ENCODE measurements at places on chromosomes 16 and 17.

DNA sequence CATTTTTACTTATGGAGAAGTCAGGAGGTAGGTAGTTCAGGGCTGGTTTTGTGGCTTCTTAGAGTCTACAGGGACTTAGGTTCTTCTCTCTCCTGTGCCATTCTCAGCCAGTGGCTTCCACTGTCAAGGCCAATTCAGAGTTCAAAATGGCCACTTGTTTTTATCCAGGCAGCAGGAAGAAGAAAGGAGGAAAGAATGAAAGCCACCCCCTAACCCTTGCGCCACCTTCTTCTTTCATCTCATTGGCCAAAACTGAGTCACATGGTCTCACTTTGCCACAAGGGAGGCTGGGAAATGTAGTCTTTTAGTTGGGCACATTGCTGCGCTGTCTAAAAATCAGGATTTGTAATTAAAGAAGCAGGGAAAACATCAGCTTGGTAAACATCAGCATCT lies 60.8 kb upstream of the MED9 start:
- DNase-seq = no peak

DNA sequence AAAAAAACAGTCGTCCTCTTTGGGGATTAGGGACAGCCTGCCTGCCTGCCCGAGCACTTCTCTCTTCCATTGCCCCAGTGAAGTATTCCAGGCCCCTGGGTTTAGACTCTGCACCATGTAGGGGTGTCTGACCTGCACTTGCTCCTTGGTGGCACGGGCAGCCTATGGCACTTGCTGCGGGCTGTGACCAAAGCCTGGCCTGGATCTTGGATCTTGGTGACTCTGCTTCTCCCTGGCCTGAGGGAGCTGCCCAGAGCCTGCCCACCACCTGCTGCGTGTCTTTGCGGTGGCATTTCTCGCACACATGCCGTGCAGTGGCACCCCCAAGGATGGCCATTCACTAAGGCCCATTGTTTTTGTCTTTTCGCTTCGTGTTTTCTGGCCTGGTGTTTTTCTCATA lies 6.1 kb upstream of the STH start:
- DNase-seq = no peak

DNA sequence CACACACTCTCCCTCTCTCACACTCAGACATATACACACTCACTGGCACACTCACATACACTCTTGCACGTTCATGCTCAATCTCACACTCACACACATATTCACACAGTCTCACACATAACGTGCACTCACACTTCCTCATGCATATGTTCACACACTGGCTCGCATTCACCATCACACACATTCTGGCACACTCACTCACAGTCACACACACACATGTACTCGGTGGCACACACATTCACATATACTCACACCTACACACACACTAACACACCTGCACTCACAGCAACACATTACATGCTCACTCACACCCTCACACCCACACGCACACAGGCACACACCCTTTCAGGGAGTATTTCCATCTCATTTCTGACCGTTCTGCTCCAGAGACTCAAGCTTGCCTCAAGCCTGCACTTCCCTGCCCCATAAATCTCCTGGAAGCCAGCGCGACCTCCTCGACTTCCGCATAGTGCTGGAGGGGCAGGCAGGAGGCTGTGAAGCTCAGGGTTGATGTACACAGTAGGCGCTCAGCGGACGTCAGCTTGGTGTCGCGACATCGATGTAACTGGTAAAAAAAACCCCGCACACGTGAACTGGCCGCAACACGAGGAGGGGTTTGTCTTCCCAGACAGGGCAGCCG lies 66.7 kb upstream of the FOXF1 start:
- no peak for DNase-seq

GRCh38 chr17:1056761-1057160 lies 59.8 kb downstream of the TIMM22 start:
- no peak for DNase-seq

- DNase-seq = no peak
Observed at GRCh38 chr17:28514561-28515002, 8.4 kb downstream of the FOXN1 start.

GRCh38 chr17:36939052-36939801 lies 2.0 kb downstream of the LHX1 start:
- DNase-seq = no peak

- no peak for DNase-seq
Observed at GRCh38 chr17:17886726-17887125, 49.9 kb upstream of the SREBF1 start.

GRCh38 chr17:67093348-67093747 lies 49.0 kb downstream of the CACNG1 start:
- no peak for DNase-seq

DNA sequence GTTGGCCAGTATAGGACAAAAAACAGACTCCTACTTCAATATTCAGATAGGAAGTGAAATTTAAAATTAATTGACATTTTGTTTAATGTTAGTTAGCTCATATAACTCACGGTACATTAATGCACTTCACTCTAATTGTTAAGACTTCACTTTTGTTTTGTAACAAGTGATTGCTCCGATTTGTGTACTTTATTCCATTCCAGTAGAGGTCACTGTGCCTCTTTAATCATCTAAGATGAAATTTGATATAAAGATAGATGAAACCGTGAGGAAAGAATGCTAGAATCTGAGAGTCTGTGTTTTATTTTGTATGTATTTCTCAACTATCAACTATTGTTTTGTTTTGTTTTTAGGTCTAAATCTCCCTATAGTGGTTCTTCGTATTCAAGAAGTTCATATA lies 29.0 kb downstream of the RBBP6 start:
- DNase-seq = no peak

- peak; percentile 40 for DNase-seq
Observed at GRCh38 chr17:27810211-27810901, 10.0 kb upstream of the NOS2 start.

- DNase-seq = no peak
Observed at GRCh38 chr17:36544044-36544306, 744 bp upstream of the GGNBP2 start.

DNA sequence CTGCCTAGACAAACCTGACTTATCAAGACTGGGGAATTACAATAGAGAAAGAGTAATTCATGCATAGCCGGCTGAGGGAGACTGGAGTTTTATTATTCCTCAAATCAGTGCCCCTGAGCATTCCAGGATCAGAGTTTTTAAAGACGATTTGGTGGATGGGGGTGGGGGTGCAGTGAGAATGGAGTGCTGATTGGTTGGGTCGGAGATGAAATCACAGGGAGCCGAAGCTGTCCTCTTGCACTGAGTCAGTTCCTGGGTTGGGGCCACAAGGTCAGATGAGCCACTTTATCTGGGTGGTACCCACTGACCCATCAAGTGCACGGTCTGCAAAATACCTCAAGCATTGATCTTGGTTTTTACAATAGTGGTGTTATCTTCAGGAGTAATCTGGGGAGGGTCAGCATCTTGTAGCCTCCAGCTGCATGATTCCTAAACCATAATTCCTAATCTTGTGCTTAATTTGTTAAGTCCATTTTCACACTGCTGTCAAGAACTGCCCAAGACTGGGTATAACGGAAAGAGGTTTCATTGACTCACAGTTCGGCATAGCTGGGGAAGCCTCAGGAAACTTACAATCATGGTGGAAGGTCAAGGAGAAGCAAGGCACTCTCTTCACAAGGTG lies 69.6 kb downstream of the MARF1 start:
- no peak for DNase-seq

DNA sequence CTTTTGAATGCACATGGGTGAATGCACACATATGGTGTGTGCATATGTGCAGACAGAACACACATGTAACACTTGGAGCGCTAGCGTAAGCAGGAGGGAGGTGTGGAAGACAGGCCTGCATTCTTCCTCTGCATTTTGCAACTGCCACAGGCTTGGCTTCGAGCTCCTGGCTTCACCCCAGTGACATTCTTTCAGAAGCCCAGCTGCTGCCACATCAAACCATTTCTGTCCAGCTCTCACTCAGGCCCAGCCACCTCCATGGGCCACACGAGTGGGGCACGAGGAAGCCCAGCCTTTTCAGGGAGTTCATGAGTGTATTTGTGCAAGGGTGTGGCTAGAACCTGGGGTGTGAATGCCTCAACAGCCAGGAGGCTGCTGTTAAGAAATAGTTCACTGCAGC lies 18.8 kb downstream of the LGALS3BP start:
- DNase-seq = no peak

DNA sequence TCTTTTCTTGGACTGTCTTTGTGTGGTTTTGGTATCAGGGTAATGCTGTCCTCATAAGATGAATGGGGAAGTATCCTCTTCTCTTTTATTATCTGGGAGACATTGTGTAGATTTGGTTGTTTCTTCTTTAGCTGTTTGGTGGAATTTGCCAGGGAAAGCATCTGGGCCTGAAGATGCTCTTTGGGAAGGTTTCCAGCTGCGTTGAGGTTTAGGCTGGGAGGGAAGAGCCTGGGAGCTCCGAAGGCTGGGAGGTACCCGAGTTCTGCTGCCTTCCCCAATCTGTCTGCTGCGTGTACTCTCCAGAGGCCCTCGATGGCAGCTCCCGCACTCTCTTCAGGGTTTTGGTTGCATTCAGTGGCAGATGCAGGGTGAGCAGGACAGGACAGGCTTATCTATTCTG lies 25.6 kb upstream of the CRISPLD2 start:
- no peak for DNase-seq

DNA sequence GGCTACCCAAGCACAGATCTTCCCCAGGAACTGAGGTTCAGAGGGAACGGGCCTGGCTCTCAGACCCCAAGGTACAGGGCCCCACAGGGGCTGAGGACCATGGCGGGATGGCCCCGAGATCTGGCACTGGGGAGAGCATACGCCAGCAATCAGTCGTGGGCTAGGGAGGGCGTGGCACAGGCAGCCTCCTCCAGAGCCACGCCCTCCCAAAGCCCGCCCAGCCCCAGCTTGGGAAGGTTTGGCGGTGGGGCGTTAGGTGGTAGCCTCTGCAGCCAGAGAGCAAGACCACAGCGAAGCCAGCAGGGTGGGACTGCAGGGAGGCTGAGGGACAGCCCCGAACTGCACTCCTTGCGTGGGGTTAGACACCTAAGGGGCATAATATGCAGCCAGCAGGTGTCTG lies 11.6 kb downstream of the WNT9B start:
- DNase-seq = no peak

- no peak for DNase-seq
Observed at GRCh38 chr16:56691885-56692284, 9.6 kb downstream of the MT1X start.

- DNase-seq = no peak
Observed at GRCh38 chr17:14910916-14911315, 354.2 kb downstream of the PMP22 start.

DNA sequence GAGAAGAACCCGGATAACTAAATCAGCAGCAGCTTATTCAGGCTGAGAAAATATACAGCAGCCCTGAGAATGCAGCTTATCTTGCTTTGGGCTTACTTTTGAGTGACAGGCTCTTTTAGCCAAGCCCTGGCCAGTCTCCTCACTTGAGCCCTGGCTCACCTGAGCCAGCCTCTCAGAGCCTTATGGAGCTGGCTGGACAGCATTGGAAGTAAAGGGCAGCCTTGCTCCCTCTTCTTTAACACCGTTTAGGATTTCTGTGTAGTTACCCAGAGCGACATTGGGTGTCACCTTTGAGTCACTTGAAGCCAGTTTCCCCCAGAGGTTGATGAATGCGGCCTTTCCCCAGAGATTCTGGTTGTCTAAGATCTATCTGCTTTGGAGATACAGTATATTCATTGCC lies 7.7 kb upstream of the NPIPB2 start:
- DNase-seq = no peak

DNA sequence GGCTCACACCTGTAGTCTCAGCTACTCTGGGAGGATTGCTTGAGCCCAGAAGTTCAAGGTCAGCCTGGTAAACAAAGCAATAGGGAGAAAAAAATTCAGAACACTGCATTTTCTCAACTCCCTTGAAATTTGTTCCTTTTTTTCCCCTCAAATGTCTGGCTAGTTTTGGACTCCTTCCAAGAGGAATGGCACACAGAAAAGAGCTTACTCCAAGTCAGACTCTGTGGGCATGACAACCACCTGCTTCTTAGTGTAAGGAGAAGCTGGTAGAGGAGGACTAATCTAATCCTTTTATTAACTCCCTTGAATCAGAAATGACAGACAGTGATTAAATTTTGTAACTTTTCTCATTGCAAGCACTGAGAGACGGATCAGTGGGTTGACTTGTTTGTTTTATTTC lies 27.9 kb upstream of the HYDIN start:
- no peak for DNase-seq

- no peak for DNase-seq
Observed at GRCh38 chr16:85332175-85332574, 219.9 kb upstream of the CIBAR2 start.

- DNase-seq = peak; percentile 77
Observed at GRCh38 chr17:41648411-41649195, 24.2 kb upstream of the KRT17 start.

- DNase-seq = no peak
Observed at GRCh38 chr17:78255029-78255656, 23.7 kb downstream of the TMEM235 start.

GRCh38 chr16:80900593-80900954 lies 96.2 kb upstream of the CDYL2 start:
- DNase-seq = no peak

GRCh38 chr17:38572669-38573365 lies 32.9 kb downstream of the SRCIN1 start:
- no peak for DNase-seq

- no peak for DNase-seq
Observed at GRCh38 chr16:64211331-64211730, 910.5 kb downstream of the CDH11 start.

DNA sequence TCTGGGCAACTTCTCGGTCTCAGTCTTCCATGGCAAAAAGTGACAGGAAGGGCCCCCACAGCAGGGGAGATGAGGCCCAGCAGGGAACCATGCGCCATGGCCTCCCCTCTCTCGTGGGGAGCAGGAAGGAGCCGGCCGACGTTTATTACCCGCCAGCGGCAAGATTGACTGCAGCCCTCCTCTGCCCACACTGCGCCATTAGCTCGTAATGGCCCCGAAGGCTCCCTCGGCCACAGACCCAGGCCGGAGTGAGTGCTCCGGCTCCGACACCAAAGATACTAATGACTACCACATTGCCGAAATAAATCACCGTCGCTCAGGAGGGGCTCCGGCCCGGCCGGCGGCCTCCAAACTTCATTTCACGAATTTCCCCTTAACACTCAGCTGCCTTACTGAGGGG lies 226.9 kb downstream of the C16orf78 start:
- no peak for DNase-seq

GRCh38 chr16:66300501-66300900 lies 66.0 kb upstream of the CDH5 start:
- DNase-seq = no peak

- no peak for DNase-seq
Observed at GRCh38 chr17:45345554-45346215, 28.9 kb upstream of the MAP3K14 start.

GRCh38 chr16:88462396-88462795 lies 9.3 kb downstream of the ZFPM1 start:
- no peak for DNase-seq
